Uterine smooth muscle cell (primary cell): ENCODE measurements at places on chromosomes 13 and 19. TPM values are rescaled to one million over a fixed set of nuclear protein-coding genes. Genes with fewer than 3 reads are reported as not detected.

SOX1 gene
- not detected in 2 replicates for total RNA-seq

MTUS2 gene
- total RNA-seq: 0.11 and 0.12 TPM in 2 replicates

GZMM gene
- total RNA-seq: 0.12 TPM in 1 of 2 replicates, not detected in the other

RNF17 gene
- 0.12 TPM in 1 of 2 replicates, not detected in the other for total RNA-seq

RPS16 gene
- 111 and 167 TPM in 2 replicates for total RNA-seq

ACER1 gene
- total RNA-seq: not detected in 2 replicates

EHD2 gene
- total RNA-seq: 126 and 164 TPM in 2 replicates

ZNF442 gene
- 4.6 and 8.6 TPM in 2 replicates for total RNA-seq
